ENCODE measurements at places on chromosomes 3 and 15. TPM values are rescaled to one million over a fixed set of nuclear protein-coding genes. Genes with fewer than 3 reads are reported as not detected.

The IMPG2 gene
- 0.07 TPM for total RNA-seq

The GPR156 gene
- total RNA-seq: 1.1 TPM

The FBXW12 gene
- total RNA-seq: 0.46 TPM

The TMEM212 gene
- not detected for total RNA-seq

The C3orf85 gene
- not detected for total RNA-seq

The DLL4 gene
- total RNA-seq: 0.82 TPM

The CYP11A1 gene
- total RNA-seq: 2.0 TPM

The ERICH6 gene
- not detected for total RNA-seq

The HESX1 gene
- 2.9 TPM for total RNA-seq
